Mucosa of descending colon (tissue), 3 donors: ENCODE measurements at places on chromosomes 1 and 21. TPM values are rescaled to one million over a fixed set of nuclear protein-coding genes. Genes with fewer than 3 reads are reported as not detected.
A peak's percentile ranks its signal among the peaks of the same experiment; 100 is the strongest.

- no peak for DNase-seq
Measured at GRCh38 chr1:79215311-79215710, 208.8 kb upstream of the ADGRL4 start.

PIGR gene
- total RNA-seq = 12,072 TPM

GRCh38 chr1:165253818-165254254 is 102.7 kb downstream of the LMX1A start:
- DNase-seq = no peak

DISC1 gene
- 8.9 TPM for total RNA-seq

KCNK2 gene
- total RNA-seq = 0.43 TPM

LCE2A gene
- total RNA-seq = not detected

KCNE1 gene
- 1.4 TPM for total RNA-seq

GRCh38 chr1:204520834-204521709 is 4.9 kb downstream of the MDM4 start:
- DNase-seq = no peak

GRCh38 chr1:243394601-243395464 is 139.0 kb downstream of the SDCCAG8 start:
- no peak for DNase-seq

- DNase-seq = no peak
Measured at GRCh38 chr1:55632906-55633305, 417.7 kb upstream of the USP24 start.

GRCh38 chr1:227934476-227935313 is 13.0 kb downstream of the WNT9A start:
- peak; percentile 40 for DNase-seq

DNA sequence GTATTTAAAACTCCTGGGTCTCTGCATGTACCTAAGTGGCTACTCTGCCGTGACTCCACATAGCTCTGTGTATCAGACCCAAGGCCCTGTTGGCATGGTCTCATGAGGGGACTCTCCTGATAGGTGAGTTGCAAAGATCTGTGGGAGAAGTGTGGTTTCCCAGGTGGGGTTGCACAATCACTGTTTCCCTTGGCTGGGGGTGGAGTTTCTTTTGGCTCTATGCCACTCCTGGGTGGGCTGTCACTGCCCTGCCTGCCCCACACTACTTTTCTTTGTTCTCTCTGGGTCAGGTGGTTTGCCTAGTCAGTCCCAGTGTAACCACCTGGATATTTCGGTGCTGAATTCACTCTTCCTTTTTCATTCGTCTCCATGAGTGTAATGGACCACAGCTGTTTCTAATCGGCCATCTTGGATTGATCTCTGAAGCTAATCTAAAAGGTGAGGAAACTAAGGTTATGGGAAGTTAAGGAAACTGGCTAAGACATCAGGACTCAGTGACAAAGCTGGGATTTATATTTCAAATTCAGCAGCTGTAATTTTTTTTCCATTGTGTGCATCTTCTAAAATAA is 97.1 kb upstream of the CACYBP start:
- DNase-seq = no peak

- no peak for DNase-seq
Measured at GRCh38 chr1:228210076-228210651, 2.3 kb downstream of the OBSCN start.

DNA sequence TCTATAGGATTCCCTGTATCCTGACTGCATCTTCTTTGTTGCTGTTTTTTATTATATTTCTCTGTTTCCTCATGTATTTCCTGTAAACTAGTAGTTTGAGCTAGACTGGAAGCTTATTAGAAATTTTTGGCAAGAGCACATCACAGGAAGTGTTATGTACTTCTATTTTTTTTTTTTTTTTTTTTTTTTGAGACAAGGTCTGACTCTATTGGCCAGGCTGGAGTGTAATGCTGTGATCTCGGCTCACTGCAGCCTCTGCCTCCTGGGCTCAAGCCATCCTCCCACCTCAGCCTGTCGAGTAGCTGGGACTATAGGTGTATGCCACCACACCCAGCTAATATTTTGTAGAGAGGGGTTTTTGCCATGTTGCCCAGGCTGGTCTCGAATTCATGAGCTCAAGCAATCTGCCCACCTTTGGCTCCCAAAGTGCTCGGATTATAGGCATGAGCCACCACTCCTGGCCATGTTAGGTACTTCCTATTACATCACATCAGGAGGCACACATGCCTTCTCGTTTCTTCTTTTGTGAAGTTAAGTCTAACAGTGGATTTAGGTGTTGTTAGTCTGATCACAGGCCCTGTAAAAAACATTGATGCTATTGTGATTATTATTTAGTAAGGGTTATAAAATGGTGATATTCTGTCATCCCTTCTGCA is 12.5 kb downstream of the C1orf21 start:
- no peak for DNase-seq

OR6F1 gene
- total RNA-seq = not detected

PTAFR gene
- 2.4 TPM for total RNA-seq

GRCh38 chr1:101069158-101069557 is 43.6 kb upstream of the DPH5 start:
- no peak for DNase-seq

- DNase-seq = no peak
Measured at GRCh38 chr1:115955228-115955627, 21.1 kb upstream of the SLC22A15 start.

RAB29 gene
- 7.8 TPM for total RNA-seq

DNA sequence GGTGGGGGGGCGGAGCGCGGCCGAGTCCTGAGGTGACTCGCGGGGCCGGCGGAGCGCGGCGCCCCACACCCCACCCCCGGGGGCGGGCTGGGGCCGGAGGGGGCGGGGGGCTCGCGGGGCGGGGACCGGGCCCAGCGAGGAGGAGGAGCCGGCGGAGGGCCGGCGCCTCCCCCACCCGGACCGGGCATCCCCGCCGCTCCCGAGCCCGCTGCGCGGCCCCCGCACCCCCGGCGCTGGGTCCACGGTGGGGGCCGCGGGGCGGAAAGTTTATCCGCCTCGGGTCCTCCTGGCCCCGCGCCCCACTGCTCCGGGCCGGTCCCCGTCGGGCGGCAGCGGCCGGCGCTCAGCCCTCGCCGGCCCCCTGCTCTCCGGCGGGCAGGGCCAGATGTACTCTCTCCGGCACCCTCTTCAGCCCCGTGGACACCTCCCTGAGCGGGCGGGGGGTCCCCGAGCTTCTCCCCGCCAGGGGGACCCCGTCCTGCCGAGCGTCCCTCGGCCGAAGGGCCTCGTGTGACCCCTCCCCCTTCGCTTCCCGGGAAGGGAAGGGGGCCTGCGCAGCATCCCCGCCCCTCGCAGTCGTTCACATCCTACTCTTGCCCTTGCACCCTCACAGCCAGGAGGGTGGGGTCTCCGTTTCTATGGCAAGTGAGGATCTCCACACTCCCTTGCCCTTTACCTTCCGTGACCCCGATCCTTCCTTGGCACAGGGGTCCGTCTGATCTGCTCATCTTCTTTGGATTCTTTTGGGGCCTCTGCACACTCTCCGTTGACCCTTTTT is 663 bp downstream of the CAMTA1 start:
- DNase-seq = peak; percentile 66

DNA sequence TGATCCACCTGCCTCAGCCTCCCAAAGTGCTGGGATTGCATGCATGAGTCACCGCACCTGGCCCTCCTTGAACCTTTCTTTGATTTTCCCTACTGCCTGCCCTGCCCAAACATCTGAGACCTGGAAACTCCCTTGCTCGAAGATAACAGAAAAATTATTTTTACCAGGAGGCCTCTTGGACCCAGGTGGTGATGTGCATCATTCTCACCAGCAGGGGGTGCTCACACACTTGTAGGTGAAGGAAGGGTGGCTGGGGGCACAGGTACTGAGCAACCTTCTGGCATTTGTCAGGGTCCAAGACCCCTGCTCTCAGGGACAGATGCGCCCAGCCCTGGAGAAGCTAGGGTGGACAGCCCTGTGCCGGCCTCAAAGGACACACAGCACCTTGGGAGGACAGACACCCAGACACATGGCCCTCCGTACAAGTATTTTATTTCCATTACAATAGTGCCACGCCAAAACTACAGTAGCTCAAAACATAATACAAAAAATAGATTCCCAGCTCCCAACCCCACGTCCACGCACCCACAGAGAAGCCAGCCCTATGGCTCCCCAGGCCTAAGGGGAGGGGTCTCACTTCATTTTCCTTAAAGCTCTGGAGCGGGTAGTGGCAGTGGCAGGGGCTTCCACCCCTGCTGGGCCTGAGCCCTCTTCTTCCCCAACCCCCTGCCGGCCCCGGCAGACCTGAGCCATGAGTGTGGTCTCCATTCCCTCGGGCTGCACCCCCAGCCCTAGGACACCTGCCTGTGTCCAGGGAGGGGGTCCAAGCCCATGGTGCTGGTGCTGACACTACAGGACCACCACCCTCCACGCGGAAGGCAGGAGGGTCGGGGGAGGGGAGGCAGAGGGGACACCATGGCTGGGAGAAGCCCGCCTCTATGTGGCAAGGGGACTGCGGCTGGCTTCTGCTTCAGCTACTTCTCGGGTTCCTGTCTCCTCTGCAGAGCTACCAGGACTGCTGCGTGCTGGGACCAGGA is 40.4 kb upstream of the EIF4G3 start:
- DNase-seq = peak; percentile 61

DNA sequence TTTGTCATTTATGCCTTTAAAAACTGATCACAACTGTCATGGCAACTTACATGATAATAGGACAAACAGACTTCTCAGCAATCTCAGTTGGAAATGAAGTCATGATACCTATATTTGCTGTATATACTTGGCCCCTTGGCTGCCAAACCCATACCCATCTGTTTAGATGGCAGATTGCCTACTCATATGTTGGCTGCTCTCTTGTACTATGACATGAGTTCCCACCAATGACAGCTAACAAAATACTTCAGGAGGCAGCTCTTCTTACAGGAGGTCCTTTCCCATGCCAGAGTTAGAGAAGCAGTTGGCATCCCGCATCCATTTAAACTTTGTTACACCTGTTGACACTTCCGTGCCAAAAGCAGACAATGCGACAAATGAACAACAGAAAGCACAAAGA is 603.1 kb upstream of the ADGRL2 start:
- no peak for DNase-seq

USP1 gene
- 27.8 TPM for total RNA-seq

SV2A gene
- total RNA-seq = 0.69 TPM

DNA sequence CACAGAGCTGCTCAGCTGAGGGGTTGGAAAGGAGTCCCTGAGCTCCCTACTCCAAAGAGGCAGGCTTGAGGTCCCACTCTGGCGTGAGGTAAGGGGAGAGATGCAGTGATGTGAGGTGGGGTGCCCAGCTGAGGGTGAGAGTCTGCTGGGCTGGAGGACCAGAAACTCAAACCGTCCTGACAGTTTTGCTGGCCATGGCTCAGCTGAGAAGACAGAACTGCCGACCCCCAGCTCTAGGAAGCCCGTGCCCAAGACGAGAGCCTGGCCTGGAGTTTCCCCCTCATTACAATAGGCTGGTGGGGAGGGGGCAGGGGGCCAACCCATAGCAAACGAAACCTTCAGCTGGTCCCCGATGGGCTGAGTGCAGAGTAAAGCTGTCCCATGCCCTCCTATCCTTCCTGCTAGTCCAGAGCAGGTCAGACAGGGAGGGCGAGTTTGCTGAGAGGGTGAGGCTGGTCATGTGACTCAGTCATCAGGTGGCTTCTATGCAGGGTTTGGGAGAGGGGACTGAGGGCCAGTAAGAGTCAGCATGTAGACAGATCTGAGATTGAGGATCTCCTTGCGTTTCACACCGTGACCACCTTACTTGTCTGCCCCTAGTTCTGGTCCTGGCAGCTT is 129.3 kb downstream of the PRDM2 start:
- DNase-seq = peak; percentile 87

CLCA4 gene
- total RNA-seq = 2,522 TPM

DNA sequence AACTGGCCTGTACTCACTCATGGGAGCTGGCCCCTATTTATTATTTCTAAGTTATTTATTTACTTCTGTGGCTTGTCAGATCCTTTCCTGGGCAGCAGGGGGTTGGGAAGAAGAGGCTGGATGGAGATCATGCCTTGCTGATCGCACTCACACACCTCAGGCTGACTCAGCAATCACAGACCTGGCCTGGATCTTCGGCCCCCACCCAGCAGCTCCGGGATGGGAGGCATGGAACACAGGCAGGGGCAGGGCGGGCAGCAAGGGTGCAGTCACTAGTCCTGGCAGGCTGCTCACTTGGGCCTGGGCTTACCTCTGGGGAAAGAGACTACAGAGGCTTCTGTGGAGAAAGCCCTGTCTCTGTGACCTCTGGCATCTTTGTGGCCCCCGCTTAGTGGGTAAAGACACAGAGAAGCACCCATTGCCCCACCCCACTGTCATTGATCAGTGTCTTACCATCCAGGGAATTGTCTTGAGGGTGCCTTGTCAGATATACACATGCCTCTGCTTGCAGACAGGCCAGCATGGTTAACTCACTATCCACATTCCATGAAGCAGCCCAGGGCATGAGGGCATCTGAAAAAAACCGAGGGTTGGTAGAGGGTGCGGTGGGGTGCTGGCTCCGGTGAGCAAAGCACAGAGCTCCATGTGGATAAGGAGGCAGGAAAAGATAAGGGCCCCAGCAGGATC is 3.7 kb downstream of the ARTN start:
- DNase-seq = no peak

SEMA6C gene
- 1.9 TPM for total RNA-seq

DNA sequence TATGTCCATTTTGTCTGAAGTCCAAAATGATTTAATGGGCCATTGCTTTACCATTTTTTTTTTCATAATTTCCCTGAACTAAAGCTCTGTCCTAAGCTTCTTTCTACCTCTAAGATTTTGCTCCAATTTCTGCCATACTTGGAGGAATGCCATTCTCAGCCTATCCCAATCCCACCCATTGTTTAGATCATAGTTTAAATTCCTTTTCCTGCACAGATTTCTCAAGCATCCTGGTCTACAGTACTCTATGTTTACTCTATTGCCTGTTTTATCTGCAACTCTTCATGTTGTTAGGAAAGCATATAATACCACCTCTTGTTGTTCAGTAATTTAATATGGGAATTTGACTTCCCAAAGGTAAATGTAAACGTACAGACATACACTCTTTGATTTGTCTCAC is 30.8 kb downstream of the ADAMTS1 start:
- DNase-seq = no peak

DNA sequence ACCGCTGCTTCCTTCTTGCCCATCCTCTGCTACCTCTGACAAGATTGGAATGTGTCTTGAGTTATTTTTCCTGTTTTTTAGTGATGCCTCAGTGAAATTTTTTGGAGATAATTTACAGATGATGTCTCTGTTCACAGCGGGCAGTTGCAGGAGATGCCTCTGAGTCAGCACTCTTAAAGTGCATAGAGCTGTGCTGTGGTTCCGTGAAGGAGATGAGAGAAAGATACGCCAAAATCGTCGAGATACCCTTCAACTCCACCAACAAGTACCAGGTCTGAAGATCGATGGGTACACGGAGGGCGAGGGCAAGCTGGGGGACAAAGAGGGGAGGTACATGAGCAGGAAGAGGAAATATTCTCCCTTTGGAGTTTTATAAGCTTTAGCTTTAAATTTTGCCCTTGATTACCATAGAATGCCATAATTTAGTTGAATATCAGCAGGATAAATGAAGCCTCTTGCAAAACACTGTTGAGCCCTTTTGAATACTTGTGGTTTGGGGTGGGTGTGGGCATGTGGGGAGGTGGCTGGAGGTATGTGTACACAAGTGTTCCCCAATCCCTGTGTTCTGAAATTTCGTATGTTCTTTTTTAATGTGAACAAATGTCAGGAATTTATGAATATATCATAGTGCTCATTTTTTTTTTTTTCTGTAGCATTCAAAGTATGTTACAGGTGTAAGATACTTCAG is 19.8 kb downstream of the ATP1A1 start:
- DNase-seq = no peak

- DNase-seq = no peak
Measured at GRCh38 chr21:46118316-46119143, 20.6 kb downstream of the COL6A2 start.
